ENCODE measurements at places on chromosomes 12 and 14.

DNA sequence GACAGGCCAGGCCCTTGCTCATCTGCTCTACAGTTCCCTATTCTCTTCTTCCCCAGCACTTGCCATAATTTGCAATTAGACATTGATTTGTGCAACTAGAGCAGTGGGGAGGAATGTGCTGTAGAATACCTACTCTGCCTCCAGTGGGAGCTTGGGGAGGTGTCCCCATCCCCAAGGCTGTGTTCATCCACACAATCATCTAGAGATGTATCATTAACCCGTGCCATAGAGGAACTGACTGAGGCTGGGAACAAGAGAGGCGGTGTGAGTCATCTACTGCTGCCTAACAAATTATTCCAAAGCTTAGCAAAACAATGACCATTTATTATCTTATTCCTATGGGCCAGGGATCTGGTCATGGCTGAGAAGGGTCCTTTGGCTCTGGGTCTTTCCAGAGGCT lies 5.1 kb upstream of the OTUB2 start:
- DNase-seq: peak; percentile 83

DNA sequence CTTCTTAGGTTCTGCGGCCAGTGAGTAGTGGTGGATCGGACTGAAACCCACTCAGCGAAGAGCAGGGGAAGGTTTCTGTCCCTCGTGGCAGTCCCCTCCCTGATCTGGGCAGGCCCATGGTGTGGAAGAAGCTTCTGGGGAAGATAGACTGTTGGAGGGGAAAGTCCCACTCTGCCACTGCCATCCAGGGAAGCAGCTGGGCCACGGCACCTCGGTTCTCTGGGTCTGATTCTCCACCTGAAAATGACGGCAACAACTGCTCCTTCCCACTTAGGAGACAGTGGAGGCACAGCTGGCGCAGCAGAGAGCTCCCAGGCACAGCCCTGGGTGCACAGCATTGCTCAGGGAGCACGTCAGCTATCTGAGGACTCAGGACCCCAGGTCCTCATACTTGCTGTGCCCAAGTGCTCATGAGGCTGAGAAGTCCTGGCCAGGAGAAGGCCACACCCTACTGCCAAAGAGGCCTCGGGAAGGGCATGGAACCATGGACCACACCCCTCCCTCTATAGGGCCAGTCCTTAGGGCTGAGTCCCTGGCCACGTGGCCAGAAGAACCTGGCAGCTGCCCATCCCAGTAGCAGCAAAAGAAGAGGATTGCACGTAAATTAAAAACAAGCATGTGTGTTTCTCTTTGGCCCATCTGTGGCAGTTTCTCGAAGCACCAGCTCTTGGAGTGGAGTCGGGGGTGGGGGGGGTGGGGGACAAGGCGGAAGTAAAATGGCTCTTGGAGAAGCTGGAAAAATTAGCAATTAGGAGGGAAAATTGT lies 85.3 kb upstream of the BCL11B start:
- DNase-seq: no peak

DNA sequence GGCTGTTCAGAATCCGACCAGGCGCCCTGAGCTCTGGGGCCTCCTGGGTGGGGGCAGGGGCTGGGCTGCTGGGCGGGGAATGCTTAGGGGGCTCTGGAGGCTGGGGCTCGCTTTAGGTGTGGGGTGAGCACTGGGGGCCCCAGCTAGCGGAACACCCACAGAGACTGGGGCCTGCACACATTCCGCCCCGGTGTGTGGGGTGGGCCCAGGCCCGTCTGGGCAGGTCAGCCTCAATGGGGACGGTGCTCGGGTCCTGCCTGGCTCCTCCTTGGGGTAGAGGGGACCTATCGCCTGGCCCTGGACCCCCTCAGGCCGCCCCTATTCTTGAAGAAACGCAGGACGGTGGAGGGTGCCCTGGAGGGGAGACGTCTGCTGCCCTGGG lies 364.8 kb downstream of the TMEM121 start:
- no peak for DNase-seq

- DNase-seq: no peak
Observed at GRCh38 chr12:123971449-123971769, 1.2 kb downstream of the CCDC92 start.

- no peak for DNase-seq
Observed at GRCh38 chr12:120094485-120094884, 22.1 kb downstream of the RAB35 start.

DNA sequence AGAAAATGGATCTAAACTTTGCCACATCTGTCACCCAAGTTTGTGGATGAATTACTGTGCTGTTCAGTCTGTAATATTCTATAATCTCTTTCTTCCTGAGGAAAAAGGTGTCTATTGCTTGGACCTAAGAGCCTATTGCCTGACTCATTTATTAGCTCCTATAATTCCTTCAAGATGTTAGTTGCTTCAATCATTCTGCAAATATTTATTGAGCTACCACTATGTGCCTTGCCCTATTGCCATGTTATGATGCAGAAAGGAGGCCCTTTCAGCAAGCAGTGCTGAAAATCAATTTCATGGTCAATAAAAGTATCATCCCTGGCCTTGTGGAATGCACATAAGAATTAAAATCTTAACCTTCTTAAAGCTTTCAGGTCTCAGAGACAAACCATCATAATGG lies 113.6 kb downstream of the CCER1 start:
- DNase-seq: no peak

DNA sequence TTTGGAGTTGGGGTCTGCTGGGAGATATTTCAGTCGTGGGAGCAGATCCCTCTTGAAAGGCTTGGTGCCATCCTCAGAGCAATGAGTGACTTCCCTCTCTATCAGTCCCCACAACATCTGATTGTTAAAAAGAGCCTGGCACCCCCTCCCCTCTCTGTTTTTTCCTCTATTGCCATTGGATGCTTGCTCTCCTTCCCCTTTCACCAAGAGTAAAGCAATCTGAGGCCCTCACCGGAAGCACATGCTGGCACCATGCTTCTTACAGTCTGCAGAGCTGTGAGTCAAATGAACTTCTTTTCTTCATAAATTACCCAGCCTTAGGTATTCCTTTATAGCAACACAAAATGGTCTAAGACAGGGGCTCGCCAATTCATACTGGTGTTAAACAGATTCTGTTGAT lies 99.1 kb upstream of the CCND2 start:
- DNase-seq: peak; percentile 29

DNA sequence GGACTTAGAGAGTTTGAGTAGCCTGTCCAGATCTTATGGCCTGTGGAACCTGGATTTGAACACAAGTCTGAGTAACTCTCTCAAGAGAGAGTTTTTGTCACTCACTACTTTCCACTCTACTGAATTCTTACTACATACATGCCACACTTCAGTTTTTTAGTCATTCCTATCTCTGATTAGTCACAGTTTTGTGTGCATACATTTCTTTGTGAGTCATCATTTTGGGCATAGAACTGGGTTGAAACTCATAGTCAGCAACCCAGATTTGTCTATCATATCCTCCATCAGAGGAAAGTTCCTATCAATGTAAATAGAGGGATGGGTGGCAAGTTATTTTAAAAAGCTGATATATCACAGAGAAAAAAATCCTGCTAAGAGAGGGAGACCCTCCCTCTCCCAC lies 42.9 kb downstream of the FLRT2 start:
- peak; percentile 54 for DNase-seq

DNA sequence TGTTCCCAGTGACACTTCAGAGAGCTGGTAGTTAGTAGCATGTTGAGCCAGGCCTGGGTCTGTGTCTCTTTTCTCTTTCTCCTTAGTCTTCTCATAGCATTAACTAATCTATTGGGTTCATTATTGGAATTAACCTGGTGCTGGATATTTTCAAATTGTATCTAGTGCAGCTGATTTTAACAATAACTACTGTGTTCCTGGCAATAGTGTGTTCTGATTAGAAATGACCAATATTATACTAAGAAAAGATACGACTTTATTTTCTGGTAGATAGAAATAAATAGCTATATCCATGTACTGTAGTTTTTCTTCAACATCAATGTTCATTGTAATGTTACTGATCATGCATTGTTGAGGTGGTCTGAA lies 3.0 kb downstream of the FOS start:
- DNase-seq: peak; percentile 3

DNA sequence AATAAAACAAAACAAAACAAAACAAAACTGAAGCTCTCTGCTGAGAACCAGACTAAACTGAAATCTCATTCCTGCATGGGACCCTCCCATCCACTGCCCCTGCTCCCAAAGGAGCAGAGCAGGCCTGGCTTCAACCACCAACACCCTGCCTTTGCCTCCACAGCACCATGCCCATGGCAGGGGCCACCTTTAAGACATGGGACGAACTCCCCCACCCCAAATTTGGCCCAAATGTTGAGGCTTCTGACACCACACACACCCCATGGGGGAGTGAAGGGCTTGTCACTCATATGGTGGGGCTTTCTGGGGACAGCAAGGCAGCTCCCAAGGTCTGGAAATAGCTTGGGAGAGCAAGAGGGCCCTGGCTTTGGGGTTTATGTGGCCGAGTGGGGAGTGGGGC lies 177.2 kb downstream of the KIF26A start:
- DNase-seq: no peak

DNA sequence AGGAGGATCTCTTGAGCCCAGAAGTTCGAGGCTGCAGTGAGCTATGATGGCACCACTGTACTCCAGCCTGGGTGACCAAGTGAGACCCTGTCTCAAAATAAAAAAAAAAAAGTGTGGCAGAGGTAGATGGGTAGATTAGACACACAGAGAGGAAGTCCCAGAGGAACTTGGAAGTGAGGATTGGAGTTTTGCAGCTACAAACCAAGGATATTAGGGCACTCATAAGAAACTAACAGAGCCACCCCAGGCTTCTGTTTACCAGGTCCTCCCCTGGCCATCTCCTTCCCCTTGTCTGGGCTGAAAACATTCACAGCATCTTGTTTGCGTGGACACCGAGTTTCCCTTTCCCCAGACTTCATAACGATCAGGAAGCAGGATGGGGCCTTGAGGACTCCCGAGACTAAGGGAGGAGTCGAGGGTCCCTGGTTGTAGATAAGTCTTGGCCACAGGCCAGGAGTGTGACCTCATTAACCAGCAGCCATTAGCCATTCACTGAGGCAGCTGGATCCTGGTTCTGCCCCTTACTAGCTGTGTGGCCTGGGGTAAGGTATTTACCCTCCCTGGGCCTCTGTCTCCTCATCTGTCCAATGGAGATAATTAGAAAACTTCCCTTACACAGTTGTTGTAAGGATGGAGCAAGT lies 2.1 kb downstream of the MAP1LC3B2 start:
- no peak for DNase-seq

- no peak for DNase-seq
Observed at GRCh38 chr12:117227000-117227653, 36.9 kb upstream of the FBXO21 start.

DNA sequence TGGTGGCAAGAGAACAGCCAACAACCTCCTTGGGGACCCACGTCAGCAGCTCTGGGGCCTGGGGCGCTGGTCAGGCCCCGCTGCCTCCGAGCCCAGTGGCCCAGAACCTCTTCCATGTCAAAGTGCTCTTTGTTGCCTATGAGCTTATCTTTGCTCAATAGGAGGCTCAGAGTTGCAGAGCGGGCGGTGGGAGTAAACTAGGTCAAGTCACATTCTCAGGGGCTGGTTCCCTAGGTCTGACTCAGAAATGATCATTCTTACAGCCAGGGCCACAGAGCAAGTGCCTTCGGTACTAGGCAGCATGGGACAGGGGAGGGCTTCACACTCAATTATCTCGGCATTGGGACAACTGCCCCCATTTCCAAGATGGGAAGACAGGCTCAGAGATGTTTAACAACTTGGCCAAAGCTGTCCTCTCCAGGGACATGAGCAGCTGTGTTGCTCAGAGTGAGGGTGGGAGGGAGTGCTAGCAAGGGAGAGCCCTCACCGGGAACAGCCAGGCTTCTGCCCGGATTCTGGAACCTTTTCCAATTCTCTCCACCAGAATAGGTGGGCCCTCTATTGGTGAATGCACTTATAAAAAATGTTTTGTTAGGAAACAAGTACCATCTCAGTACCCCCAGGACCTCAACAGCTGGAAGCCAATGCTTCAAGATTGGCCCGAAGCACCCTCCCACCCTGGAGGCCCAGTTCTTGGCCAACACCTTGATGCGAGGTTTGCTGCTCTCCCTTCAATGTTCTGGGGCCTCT lies 11.9 kb downstream of the SLC25A29 start:
- DNase-seq: no peak

GRCh38 chr12:44503329-44503728 lies 372.8 kb downstream of the NELL2 start:
- DNase-seq: no peak

- DNase-seq: no peak
Observed at GRCh38 chr12:124480469-124481256, 86.7 kb downstream of the NCOR2 start.

GRCh38 chr12:104990950-104991349 lies 4.8 kb downstream of the NOPCHAP1 start:
- no peak for DNase-seq

GRCh38 chr14:21557084-21557901 lies 22.6 kb downstream of the OR10G3 start:
- peak; percentile 79 for DNase-seq

DNA sequence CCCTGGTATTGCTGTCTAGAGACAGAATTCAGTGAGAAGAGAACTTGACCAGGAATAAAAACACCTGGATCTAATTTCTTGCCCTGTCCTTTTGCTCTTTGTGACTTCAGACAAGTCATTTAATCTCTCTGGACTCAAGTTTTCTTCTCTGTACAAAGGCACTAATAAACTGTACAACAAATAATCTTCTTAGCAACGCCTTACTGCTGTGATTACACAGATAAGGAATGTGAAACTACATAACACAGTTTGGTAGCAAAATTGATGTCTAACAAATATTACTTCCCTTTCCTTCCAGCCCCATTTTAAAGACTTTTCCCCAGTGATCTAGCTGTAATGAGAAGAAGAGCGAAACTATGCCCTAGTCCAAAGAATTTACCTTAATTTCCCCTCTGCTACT lies 69.3 kb downstream of the BCAT1 start:
- DNase-seq: no peak

GRCh38 chr12:107064687-107065086 lies 28.7 kb downstream of the CRY1 start:
- DNase-seq: no peak

GRCh38 chr12:12278899-12279298 lies 12.1 kb upstream of the LRP6 start:
- no peak for DNase-seq

- peak; percentile 89 for DNase-seq
Observed at GRCh38 chr12:89846473-89847055, 137.9 kb upstream of the ATP2B1 start.

- DNase-seq: no peak
Observed at GRCh38 chr12:75635606-75636444, 124.4 kb upstream of the KRR1 start.

DNA sequence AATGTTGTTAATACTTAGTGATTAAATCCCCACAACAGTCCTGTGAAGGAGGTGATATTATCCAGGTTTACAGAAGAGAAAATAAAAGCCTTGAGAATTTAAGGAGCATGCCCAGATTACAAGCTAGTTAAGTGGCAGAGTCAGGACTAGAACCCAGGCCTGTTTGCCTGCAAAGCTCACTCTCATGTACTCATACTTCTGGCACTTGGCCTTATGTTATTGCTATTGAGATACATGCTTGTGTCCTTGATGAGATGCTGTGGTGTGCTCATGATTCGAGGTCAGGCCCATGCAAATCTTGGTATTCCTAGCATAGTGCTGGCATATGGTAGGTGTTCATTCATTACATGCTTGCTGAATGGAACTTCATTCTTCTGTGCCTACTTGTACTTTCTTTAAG lies 7.6 kb upstream of the EID3 start:
- DNase-seq: no peak
